ENCODE measurements at places on chromosomes 1 and 21.

DNA sequence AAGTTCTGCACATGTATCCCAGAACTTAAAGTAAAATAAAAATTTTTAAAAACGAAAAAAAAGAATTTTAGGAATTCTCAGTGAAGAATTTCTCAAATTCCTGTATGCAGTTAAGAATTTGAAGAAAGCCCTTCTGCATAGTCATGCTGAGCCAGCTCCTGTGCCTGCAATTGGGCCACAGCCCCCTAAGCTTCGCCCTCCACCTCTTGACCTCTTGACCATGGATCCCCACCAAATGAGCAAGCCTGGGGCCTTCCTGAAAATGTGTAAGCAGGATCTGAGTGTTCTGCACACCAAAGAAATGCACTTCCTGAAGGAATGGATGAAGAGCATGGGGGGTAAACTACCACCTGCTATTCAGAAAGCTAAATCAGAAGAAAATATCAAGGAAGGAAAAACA, 52.0 kb downstream of the NBPF6 start:
- DNase-seq, result no peak

- DNase-seq, result no peak
These were observed 92.5 kb downstream of the GALNT2 start for GRCh38 chr1:230159580-230159979.

DNA sequence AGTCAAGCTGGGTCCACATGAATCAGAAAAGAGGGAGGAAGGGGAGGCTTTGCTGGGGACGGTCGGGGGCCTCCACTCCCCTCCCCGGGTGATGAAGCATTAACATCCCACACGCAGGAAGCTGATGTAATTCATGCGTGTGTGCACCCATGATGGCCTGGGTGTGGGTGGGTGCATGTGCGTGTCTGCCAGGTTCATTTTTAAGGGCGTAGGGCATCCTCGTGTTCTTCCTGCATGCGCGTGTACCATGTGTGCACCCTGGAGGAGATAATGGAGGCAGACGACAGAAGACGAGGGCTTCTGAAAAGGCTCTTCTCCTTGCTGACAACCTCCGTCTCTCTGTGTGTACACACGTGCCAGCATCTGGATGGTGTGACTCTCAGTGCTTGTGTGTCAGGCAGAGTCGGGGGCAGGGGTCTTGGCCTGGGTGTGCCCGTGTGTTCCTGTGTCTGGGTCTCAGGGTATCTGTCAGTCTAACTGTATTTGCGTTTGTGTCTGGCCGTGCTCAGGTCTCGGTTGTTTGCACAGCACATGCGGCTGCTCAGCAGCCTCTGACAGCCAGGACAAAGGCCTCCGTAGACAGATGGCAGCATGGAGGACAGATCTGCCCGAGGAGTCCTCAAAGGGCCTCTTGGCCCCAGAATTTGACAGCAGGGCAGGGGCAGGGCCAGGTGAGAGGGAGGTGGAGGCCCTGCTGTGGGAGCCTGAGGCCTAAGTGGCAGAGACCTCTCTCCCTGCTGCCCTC, 2.4 kb downstream of the RAP1GAP start:
- no peak for DNase-seq

DNA sequence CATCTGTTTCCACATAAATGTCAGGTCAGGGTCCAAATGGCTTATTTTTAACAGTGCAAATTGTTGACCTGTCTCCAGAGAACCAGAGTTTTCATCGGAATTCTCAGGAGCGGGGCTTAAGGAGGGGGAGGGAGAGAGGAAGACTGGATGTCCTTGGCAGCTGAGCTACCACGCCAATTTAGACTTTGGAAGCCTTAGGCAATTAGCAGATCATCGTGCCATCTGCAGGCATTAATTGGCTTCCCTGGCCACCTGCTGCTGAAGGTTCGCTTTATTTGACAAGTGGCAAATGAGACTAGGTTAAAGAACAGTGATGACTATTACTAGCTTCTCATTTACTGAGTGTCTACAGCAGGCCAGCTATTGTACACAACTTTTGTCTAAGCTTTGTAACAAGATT, 43.7 kb downstream of the HLX start:
- no peak for DNase-seq

- DNase-seq, result no peak
These were observed 649 bp downstream of the PTPN7 start for GRCh38 chr1:202159534-202160371.
